A549 treated with CpdA at 1 μM for 4 hours (cell line): ENCODE measurements at places on chromosomes 4 and X. TPM values are rescaled to one million over a fixed set of nuclear protein-coding genes. Genes with fewer than 3 reads are reported as not detected.

The ITIH6 gene
- total RNA-seq: 0.02 TPM in 1 of 5 replicates, not detected in the others

The MAP7D2 gene
- 5.0 to 6.6 TPM (median 5.6 TPM) in 5 replicates for total RNA-seq

The CCKAR gene
- total RNA-seq: not detected in 5 replicates

The MAGED4B gene
- 5.8 to 16.8 TPM (median 11.3 TPM) in 5 replicates for total RNA-seq

The F11 gene
- total RNA-seq: not detected in 5 replicates

The FRMD7 gene
- not detected in 5 replicates for total RNA-seq

The PDE6B gene
- not detected in 5 replicates for total RNA-seq

The CYTL1 gene
- not detected in 5 replicates for total RNA-seq

The C4orf50 gene
- total RNA-seq: not detected in 5 replicates

The RTL9 gene
- total RNA-seq: 0.05 to 0.12 TPM (median 0.07 TPM) in 5 replicates

The MUC7 gene
- not detected in 5 replicates for total RNA-seq

The KLHL15 gene
- total RNA-seq: 4.3 to 5.8 TPM (median 5.0 TPM) in 5 replicates

The HGFAC gene
- total RNA-seq: 0.09 to 0.55 TPM (median 0.16 TPM) in 5 replicates

The GLRB gene
- total RNA-seq: 0.78 to 1.1 TPM (median 0.91 TPM) in 5 replicates

The NLRP2B gene
- total RNA-seq: not detected in 5 replicates

The GPRASP2 gene
- 4.7 to 7.2 TPM (median 6.9 TPM) in 5 replicates for total RNA-seq

The LUZP4 gene
- not detected in 5 replicates for total RNA-seq
